Muscle of arm (tissue), 14 donors: ENCODE measurements at places on chromosomes 3 and 15. TPM values are rescaled to one million over a fixed set of nuclear protein-coding genes. Genes with fewer than 3 reads are reported as not detected.

Gene SENP7
- polyA plus RNA-seq = 53.7 TPM

Gene ZIC4
- polyA plus RNA-seq = 6.2 TPM

- DNase-seq = no peak
Measured at GRCh38 chr3:123712077-123712860, 127.4 kb upstream of the HACD2 start.

GRCh38 chr15:93070551-93071296, 18.3 kb downstream of the RGMA start:
- DNase-seq = no peak

- no peak for DNase-seq
Measured at GRCh38 chr3:51276046-51276445, 109.0 kb upstream of the MANF start.

- DNase-seq = no peak
Measured at GRCh38 chr15:26561130-26561529, 211.7 kb downstream of the GABRB3 start.

DNA sequence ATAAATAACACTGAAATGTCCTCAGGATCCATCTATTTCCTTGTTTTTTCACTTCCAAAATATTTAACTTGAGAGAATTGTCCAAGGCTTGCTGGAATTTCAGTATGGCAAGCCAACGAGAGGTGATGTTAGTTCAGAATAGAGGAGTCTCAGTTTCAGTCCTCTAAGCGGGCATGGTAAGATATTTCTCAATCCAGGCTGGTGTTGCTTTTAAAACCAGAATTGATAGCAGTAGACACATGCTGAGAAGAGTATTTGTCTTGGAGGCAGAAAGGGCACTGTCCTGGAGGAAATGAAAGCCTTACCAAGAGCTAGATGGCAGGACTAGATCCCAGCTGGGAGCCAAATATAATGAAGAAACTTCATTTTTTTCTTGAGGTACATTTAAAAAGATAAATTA, 23.1 kb downstream of the PHLDB2 start:
- DNase-seq = no peak
